Anterior cingulate cortex (tissue), 58 donors: ENCODE measurements at places on chromosomes 1 and 21.

- DNase-seq, result no peak
These were observed 466.7 kb downstream of the SMYD3 start for GRCh38 chr1:246040200-246040890.

- no peak for DNase-seq
These were observed 852 bp downstream of the TMEM50A start for GRCh38 chr1:25338986-25339385.

DNA sequence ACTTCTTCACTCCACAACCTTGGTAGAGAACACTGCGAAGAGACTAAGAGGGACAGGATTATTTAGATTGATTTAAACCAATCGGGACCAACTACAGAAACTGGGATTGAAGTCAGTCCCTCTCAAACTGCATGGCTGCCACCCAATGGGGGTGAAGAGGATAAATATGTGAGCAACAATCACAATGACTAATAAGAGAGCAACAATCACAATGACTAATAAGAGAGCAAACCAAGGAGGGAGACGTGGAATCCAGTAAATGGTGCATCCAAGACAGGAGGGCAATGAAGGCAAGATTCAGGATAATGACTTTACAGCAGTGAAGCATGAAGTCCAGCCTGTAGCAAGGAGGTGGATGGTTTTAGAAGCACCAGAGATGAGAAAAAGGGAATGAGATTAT, 322.8 kb downstream of the TTLL7 start:
- DNase-seq, result no peak

- no peak for DNase-seq
These were observed 76.0 kb downstream of the GPR88 start for GRCh38 chr1:100613817-100614559.

- no peak for DNase-seq
These were observed 3.7 kb downstream of the TRIM46 start for GRCh38 chr1:155177192-155177917.

- no peak for DNase-seq
These were observed 784.5 kb downstream of the USP25 start for GRCh38 chr21:16514316-16514715.

DNA sequence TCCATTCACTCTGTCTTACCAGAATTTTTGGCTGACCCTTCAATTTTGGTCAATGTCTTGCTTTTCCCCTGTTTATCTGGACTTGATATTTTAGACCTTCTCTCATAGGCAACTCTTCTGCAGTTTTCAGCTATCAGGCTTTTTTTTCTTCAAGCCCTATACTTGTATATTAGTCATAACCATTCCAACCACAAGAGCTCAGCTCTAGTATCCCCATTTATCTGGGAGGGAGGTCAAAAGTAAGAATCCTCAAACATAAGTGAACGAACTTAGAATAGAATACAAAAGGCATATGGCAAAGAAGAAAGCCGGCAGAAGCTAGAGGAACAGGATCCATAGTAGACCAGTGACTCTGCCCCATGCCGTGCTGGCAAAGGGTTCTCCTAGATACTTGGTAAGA, 45.9 kb upstream of the TNFSF4 start:
- DNase-seq, result no peak

DNA sequence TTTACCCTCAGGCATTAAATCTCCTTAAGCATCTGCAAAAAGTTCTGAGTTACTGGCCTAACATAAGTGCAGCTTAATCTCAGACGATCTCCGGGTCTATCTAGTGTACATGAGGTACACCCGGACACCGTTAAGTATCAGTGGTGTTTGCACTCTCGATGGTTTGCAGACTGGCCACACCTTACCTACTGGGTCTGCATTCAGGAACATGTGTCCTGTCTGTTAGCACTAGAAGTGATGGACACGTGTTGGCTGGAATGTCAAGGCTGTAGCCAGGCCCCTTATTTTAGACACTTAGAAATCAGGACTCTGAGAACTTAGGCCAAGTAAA, 783 bp upstream of the AGL start:
- no peak for DNase-seq

DNA sequence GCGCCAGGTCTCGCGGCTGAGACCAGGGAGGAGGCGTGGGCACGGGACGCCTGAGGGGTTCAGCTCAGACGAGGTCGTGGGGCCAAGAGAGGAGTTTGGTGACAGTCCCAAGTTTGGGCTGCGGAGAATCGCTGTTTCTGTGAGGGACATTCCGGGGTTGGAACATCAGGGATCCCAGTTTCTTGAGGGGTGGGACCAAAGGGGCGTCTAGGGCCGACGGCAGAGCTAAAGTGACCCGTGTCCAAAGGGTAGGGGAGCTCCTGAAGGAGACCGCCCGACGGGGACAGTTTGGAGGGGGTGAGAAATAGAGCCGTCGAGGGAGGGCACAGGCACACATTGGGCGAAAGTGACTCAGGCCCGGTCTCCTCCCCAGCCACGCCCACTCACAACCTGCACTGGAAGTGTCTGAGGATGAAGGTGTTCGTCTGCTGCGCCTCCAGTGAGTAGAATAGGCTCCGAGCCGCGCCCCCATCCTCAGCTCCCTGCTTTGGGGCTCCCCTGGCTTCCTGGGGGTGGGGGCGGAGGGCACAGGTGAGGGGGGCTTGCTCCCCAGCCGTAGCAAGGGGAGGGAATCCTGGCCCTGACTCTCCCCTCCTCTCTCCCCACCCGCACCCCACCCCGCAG, 7.0 kb downstream of the EFNA3 start:
- no peak for DNase-seq

- no peak for DNase-seq
These were observed 34.9 kb upstream of the VASH2 start for GRCh38 chr1:212915245-212916091.

DNA sequence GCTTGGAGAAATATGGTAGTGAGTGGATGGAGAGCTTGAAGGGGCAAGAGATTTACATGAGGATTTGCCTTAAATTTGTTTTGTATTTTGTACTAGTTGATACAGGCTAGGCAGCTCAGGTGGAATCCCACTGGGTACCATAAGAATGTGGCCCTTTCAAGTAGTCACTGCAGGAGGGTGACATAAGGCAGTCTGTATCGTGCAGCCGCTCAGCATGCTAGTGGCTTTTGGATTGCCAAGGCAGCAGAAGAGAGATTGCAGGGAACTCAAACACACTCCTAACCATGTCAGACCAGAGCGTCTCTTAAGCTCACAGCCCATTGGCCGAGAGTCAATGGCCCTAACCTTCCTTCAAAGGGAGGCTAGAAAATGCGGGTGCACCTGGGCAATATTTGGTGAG, 420.0 kb downstream of the ADGRL2 start:
- no peak for DNase-seq

DNA sequence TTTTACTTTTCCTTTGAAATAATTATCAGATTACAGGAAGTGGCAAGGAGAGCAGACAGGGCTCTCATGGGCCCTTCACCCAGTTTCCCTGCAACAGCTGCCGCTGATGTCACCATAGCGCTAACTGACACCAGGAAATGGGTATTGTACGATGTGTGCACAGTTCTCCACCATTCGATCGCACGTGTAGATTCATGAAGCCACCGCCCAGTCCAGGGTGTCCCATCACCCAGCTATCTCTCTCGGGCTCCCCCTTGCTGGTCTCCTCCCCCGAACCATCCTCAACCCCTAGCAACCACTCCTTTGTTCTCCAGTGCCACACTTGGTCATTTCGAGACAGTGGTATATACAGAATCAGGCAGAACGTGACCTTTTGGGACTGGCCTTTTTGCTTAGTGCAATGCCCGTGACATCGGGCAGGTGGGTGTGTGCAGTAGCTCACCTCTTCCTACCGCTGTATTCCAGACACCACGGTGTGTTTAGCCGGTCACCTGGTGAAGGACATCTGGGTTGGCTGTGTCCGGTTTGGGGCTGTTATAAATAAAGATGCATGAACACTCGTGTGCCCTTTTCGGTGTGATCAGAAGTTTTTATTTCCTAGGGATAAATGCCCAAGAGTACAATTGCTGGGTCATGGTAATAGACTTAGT, 118.4 kb downstream of the CRYAA start:
- DNase-seq, result no peak
